ENCODE measurements at places on chromosomes 13 and 19.

DNA sequence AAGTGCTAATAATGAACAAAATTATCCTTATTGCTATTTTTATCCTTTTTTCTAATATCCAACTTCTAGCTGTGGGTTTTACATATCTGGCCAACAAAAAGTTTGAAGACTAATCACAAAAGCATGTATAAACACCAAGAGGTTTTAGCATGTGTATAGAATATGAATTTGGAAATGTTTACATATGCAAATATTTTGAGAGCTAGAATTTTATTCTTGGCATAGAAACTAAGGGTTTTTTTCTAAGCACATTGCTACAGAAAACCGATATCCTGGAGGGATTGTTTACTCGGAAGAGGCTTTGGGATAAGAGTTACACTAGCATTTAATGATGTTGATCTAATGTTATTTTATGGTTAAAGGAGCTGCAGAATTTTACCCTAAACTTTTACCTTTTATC lies 392.1 kb downstream of the EFNB2 start:
- no peak for DNase-seq

DNA sequence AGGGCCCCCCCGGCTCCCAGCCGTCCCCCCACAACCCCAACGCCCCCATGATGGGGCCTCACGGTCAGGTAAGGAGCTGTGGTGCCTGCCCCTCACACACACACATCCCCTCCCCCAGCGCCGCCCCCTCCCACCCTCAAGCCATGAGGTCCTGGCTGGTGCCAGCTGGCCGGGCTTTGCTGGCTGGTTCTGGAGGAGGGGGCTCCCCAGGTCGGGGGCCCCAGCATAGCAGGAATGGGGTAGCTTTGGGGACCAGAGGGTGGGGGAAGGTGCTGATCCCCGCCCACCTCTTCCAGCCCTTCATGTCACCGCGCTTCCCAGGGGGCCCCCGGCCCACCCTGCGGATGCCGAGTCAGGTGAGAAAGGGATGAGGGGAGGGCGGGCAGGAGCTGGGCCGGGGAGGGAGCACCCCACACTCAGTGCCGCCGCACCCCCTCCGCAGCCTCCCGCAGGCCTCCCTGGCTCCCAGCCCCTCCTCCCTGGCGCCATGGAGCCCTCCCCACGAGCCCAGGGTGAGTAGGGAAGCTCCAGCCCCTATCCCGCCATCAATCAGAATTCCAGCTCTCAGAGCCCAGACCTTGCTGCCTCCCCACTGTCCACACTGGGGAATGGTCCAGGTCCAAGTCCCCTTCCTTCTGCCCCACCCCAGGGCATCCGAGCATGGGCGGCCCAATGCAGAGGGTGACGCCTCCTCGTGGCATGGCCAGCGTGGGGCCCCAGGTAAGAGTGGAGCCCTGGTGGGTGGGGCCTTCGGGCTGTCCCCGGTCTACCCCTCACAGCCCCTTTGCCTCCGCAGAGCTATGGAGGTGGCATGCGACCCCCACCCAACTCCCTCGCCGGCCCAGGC lies 6.4 kb downstream of the ISYNA1 start:
- DNase-seq: no peak

DNA sequence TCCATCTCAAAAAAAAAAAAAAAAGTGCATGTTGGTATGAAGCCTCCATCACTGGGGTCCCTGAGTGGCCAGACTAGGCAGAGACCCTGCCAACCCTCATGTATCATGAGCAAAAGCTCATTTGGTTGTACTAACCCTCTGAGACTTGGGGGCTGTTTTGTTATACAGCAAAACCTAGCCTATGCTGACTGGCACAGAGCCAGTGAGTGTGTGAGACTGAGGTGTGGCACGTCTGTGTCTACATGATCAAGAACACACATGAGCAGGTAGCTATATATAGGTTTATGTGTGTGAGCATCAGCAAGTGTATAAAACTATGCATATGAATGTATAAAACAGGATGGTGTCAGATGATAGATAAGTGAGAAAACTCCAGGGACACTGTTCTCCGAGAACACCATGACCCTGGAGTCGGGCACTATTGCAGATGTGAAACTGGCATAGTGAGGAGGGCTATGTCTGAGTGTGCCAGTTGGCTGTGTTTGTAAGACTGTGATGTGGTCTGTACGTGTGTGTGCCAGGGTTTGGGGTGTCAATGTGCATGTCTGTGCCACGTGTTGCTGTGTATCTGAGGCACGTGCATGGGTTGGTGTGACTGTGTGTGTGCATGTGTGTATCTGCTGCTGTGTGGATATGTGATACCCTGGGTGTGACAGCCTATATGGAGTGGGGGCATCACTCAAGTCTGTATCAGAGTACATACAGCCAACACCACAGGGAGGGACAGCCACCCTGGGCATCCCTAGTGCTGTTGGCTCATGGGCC lies 44.5 kb downstream of the OLFM2 start:
- DNase-seq: no peak

- DNase-seq: no peak
These were observed 48.7 kb upstream of the ZNF835 start for GRCh38 chr19:56720281-56720680.

DNA sequence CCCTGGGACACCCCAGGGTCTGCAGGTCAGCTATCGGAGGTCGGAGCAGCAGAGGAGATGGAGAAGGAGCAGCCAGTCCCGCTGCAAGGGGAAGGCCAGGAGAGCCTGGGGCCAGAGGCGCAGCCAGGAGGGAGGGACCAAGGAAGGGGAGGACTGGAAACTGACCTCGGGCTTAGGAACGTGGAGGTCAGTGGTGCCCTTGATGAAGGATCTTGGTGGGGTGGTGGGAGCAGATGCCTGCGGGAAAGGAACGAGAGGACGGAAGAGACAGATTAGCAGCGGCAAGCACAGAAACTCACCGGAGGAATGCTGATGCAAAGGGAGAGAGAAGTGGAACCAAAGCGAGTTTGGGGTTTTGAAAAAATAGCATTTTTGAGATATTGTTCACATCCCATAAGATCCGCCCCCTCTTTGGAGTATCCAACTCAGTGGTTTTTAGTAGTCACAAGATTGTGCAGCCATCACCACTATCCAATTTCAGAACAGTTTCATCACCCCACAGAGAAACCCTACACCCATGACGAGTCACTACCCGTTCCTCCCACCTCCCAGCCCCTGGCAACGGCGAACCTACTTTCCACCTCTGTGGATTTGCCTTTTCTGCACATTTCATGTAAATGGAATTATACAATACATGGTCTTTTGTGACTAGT lies 22.1 kb downstream of the PLEKHF1 start:
- DNase-seq: no peak

GRCh38 chr19:398719-399118 lies 10.2 kb downstream of the C2CD4C start:
- DNase-seq: no peak

DNA sequence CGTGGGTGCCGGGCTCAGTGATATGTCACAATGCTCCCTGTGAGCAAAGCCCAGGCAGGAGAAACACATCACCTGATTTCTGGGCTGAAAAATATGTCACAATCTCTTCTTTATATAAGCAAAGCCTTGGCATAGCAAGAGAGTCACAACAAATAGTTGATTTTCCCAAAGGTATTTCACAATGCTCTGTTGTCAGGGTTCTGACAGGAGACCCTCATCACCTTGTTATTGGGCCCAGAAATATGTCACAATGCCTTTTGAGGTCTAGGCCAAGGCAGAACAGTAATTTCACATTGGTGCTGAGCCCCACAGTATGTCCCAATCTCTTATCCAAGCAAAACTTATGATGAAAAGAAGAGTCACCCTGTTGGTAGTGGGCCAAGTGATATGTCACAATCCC lies 125.7 kb downstream of the ZNF675 start:
- DNase-seq: no peak

DNA sequence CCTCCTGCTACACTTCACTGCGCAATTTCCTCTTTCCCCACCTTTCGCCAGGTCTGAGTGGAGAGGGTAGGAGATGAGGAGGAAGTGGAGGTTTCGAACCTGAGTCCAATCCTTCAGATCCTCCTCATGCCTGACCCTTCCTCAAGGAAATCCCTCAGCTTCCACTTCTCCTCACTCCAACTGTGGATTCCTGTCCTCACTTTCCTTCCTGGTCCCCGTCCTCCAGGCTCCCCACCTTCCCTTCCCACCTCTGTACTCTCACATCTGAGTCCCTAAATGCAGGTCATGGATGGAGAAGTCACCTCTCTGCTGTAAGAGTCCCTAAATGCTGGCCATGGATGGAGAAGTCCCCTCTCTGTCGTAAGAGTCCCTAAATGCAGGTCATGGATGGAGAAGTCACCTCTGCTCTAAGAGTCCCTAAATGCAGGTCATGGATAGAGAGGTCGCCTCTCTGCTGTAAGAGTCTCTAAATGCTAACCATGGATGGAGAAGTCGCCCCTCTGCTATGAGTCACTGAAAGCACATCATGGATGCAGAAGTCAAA lies 3.1 kb downstream of the TMEM86B start:
- DNase-seq: no peak

GRCh38 chr13:49914947-49915346 lies 21.2 kb downstream of the SPRYD7 start:
- no peak for DNase-seq

- DNase-seq: no peak
These were observed 6.2 kb downstream of the GAS6 start for GRCh38 chr13:113857531-113858195.
